SK-N-SH treated with all-trans-retinoic acid at 6 μM for 48 hours (cell line): ENCODE measurements at places on chromosomes 3 and 15.
A peak's percentile ranks its signal among the peaks of the same experiment; 100 is the strongest.

DNA sequence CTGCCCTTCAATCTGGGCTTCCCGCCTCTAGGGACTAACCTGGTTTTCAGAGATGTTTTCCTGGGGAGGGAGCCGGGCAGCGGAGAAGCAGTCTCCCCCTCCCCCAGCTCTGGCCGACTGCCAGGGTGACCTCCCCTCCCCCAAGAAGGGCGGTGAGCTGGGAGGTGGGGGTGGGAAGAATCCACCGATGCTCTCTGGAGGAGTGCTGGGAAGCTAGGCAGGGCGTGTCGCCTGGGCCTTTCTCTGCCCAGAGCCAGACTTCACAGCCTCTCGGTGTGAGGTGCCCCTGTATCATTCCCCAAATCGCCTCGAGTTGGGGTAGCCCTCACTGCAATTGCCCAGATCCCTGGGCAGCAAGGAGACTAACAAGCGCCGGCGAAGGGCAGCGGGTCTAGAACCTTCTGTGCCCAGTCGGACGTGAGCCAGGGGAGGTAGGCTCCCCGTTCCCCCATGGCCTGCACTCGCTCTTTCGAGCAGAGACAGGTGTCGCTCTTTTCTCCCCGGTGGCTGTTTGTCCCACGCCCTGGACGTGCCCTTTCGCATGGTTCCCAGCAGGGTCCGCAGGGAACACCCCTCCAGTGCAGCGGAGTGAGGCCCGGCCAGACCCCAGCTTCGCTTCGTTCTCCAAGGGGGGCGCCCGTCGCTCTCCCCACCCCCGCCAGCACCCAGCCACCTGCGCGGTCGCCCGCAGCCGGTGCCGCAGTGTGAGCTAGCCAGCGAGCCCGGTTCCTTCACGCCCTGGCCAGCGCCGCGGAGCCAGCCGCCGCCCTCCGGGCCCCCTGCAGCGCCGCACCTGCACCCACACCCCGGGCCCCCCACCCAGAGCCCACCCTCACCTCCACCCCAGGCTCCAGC lies 1.1 kb downstream of the RAB6B start:
- peak; percentile 58 for ATAC-seq

DNA sequence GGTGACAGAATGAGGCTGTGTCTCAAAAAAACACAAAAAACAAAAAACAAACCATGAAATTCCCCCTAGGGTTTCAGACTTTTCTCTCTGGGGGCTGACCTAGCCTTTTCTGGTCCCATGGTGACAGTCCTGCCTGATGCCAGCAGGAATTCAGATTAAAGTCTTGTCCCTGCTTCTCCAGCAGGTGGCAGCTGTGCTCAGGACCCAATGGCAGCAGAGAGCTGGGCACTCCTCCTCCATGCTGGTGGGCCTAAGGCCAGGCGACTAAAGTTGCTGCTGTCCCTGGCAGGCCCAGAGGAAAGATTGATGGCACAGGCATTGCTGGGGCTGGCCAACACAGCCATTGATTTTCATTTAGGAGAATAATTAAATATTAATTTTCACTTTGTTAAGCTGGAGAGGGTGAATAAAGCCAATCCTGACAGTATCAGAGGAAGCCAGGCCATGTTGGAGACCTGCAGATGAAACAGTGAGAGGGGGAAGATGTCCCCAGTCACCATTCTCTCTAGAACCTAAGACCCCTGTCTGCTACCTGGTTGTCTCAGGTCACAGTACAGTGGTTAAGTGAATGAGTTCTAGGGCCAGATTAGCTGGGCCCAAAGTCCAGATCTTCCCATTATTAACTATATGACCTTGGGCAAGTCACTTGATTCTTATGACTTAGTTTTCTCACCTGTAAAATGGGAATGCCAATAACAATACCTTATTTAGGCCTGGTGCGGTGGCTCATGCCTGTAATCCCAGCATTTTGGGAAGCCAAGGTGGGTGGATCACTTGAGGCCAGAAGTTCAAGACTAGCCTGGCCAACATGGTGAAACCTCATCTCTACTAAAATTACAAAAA lies 7.1 kb downstream of the CELF6 start:
- ATAC-seq, result peak; percentile 98

GRCh38 chr3:123919353-123919752 lies 35.2 kb upstream of the MYLK start:
- ATAC-seq, result no peak

- no peak for ATAC-seq
Measured at GRCh38 chr15:33968821-33969220, 524 bp downstream of the CHRM5 start.

- peak; percentile 29; the same call in 1 of the 3 replicates for ATAC-seq
Measured at GRCh38 chr3:13535905-13536304, 13.0 kb upstream of the FBLN2 start.
